ENCODE measurements at places on chromosomes 4 and X.

GRCh38 chrX:1809581-1809980, 194.7 kb downstream of the ASMT start:
- DNase-seq = no peak

DNA sequence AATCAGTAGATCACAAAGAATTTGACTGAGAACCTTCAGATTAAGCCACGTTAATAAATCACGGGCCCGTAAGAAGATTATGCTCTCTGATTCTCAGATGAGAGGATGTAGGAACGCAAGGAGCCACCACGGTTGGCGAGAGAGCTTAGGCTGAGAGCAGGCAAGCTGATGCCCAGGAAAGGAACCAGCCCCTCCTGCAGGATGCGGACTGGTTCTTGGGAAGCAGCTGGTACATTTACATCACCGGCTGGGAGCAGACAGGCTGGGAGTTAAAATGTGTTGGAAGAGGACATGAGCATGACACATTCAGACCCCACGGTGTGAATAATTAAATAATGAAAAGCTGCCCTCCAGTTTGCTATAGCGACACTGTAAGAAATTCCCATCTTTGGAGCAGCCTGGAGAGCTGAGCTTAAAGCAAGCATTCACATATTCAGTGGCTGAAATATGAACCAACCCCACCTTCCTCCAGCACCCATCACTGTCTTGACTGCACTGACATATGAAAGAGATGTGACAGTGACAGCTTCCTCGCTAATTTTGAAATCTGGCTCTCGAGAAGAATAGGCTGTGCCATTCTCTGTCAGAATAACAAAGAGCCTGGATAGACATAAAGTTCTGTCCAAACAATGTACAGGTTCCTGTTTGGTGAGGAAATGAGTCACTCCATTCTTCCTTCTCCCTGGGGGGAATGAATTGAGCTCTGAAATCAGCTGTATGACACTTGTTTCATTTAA, 33.1 kb downstream of the LNX1 start:
- DNase-seq = peak; percentile 41

DNA sequence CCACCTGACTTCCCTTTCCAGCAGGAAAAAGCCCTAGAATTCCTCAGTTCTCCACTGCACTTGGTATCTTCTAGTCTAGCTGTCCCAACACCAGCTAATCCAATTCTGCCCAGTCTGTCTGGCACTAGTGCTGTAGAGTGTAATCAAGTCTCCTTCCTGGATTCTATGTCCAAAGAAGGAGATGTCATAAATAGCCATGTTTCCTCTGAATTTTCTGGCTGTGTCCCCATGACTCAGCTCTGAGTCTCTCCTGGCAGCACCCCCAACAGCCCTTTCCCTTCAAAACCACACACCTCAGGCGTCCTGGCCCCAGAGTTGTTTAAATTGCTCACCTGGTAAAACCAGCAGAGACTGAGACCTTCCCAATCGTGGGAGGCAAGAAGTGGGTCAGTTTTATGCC, 197.2 kb downstream of the GRXCR1 start:
- DNase-seq = no peak

- no peak for DNase-seq
Observed at GRCh38 chrX:130084631-130085237, 25.6 kb downstream of the ELF4 start.

- no peak for DNase-seq
Observed at GRCh38 chr4:16952896-16953630, 54.6 kb upstream of the LDB2 start.

- DNase-seq = no peak
Observed at GRCh38 chr4:122450847-122451246, 5.7 kb downstream of the IL2 start.

DNA sequence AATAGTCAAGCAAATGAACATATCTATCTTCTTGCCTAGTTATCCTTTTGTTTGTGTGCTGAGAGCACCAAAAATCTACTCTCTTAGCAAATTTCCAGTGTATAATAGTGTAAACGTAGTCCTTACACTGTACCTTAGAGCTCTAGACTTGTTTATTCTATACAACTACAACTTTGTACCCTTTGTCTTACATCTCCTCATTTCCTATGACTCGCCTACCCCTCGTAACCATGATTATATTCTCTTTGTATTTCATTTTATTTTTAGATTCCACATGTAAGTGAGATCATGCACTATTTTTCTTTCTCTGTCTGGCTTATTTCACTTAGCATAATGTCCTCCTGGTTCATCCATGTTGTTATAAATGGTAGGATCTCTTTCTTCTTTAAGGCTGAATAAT, 37.6 kb downstream of the MAGEB5 start:
- no peak for DNase-seq
